NCI-H1436 treated with DMSO at 0.1 percent for 48 hours (cell line): ENCODE measurements at places on chromosomes 3 and 15.

DNA sequence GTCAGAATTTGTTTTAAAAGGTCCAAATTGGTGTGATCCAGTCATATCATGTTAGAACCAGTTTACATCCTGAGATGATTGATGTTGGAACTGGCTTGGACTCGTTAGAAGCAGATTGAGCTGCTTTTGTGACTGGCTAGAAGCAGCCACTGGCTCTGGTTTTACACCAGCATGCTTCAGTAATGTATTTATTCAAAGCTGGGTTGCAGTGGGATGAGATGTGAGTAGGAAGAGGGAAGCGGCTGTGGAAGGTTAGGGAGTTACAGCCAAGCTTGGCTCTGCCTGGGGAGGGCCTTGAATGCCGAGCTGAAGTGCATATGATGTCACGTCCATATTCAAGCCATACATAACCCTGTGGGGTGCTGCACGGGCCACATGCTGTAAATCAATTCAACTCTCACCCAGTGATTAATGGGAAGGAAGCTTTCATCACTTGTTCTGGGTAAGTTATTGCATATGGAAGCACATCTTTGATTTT, 104.0 kb upstream of the SMAD3 start:
- no peak for DNase-seq

DNA sequence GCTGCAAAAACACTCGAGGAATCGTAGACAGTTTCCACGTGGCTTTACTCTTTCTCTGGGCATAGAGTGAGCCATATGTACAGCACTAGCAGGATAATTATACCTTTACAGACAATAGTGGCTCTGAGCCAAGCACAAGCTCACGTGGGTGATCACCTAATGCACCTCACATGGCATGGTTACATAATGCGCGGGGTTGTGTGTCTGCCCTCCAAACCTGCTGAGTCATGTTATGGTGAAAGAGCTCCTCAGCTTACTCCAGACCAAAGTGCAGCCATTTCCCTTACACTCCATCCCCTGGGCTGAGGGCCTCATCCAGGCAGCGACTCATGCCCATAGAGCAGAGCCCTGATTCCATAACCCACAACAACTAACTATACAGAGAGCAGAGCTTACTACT, 1458.4 kb upstream of the CADM2 start:
- no peak for DNase-seq

GRCh38 chr3:115239717-115240116, 92.6 kb upstream of the ZBTB20 start:
- peak; percentile 92 for DNase-seq

GRCh38 chr3:187941135-187941847, 196.0 kb upstream of the BCL6 start:
- no peak for DNase-seq

DNA sequence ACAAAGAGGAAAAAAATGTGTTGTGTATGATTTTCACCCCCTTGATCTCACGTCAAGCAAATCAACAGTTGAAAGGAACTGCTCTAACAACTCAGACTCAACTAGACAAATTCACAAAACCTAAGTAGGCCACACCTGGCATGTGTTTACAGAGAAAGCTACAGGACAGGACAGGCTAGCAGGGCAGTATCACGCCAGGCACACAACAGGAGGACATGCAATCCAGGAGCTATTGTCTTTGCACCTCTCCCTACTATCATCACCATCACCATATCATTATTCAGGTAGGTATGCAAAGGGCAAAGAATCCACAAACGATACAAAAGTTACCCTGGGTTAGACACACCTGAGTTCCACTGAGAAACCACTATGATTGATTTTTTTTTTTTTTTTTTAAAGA, 86.4 kb downstream of the TBL1XR1 start:
- no peak for DNase-seq

- DNase-seq: no peak
These were observed 127.1 kb downstream of the FMN1 start for GRCh38 chr15:33067456-33067855.
